ENCODE measurements at places on chromosomes 6 and 20.
A peak's percentile ranks its signal among the peaks of the same experiment; 100 is the strongest.

DNA sequence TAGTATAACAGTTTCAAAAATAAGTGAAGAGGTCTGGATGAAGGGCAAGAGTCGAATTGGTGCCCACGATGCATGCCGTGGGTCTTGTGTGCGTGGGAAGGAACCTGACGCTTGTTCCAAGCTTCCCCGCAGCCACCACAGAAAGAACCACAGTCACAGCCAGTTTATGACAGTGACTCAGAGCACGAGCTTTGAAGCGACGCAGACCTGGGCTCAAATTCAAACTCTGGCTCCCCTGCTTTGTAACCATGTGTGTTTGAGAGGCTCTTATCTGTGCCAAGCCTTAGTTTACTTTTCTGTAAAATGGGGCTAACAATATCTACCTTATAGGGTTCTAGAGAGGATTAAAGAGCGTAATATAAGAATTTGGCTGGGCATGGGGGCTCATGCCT lies 65.5 kb downstream of the SYNJ2 start:
- DNase-seq, result no peak

DNA sequence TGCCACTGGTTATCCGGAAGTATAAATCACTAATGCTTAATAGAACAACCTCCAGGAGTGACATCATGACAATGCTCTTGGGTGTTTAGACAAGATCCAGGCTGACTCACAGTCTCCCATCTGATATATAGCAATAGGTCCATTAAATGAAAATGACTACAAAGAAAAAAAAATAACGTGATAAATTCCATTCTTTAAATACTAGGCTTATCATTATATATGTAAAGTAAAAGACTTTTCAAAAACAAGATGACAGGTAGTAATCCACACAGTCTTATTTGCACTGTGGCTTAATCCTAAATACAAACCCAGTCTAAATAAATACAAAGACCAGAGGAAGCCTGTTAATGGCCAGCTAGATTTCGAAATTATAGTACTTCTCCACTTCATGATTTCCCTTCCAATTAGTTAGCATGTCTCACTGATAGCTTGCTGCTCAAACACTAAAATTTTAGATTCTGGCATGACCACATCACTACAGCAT lies 149.1 kb upstream of the BEND3 start:
- no peak for DNase-seq

DNA sequence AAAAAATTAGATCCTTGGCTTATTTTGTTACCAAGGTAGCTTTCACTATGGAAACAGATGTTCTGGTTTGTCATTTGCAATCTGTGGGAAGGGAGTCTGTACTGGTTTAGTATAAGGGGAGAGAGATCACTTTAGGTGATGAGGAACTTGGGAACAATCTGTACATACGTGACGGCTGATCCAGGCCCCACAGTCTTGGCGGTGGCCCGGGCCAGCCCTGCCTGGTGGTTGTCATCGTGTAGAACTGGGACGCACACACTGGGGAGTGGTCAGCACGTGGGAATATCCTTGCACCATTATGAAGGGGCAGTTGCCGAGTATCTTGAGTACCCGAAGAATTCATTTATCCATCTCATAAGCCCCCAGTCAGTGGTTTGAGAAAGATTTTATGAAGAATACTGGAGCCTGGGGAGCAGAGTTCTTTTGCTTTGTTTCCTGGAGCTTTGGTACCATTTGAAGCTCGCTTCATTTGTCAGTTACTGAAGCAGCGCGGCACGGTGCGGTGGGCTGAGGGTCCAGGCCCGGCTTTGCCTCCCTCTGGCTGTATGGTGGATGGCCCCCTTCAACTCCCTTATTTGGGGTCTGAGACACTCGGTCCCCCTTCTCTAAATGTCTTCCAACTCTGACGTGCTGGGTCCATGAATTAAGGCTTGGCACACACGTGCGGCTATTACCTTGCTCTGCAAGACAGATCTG lies 22.8 kb upstream of the CLDN20 start:
- DNase-seq, result peak; percentile 59

DNA sequence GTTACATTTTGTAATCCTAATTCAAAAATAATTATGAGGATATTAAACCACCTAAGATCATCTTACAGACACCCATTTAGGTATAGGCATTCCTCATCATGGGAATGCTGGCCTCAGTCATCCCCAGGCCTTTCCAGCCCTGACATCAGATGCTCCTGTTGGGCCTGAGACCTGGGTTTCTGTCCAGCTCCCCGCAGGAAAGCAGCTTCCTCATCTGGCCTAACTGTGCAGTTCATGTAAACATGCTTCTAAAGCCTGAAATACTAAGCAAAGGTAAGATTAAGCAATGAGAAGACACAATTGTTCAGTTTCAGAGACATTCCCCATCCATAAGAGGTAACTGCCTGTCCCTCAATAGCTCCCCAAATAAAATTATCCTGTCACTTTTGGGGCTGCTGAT lies 19.0 kb downstream of the ETV7 start:
- no peak for DNase-seq

GRCh38 chr6:13339863-13340630 lies 11.7 kb upstream of the TBC1D7 start:
- no peak for DNase-seq
